Activated naive CD4-positive, alpha-beta T cell treated with anti-CD3 and anti-CD28 coated beads for 36 hours (primary cell): ENCODE measurements at places on chromosomes 6 and 20. TPM values are rescaled to one million over a fixed set of nuclear protein-coding genes. Genes with fewer than 3 reads are reported as not detected.

The ASIP gene
- not detected for total RNA-seq

The NRSN1 gene
- not detected for total RNA-seq

The GZF1 gene
- total RNA-seq, result 3.3 TPM

The BANF2 gene
- total RNA-seq, result not detected

The MUC21 gene
- total RNA-seq, result not detected

The CCN6 gene
- not detected for total RNA-seq

The TRAPPC3L gene
- total RNA-seq, result not detected

The XKR7 gene
- total RNA-seq, result 0.02 TPM

The CTCFL gene
- total RNA-seq, result not detected

The CHRNA4 gene
- total RNA-seq, result not detected

The ESF1 gene
- total RNA-seq, result 14.5 TPM

DNA sequence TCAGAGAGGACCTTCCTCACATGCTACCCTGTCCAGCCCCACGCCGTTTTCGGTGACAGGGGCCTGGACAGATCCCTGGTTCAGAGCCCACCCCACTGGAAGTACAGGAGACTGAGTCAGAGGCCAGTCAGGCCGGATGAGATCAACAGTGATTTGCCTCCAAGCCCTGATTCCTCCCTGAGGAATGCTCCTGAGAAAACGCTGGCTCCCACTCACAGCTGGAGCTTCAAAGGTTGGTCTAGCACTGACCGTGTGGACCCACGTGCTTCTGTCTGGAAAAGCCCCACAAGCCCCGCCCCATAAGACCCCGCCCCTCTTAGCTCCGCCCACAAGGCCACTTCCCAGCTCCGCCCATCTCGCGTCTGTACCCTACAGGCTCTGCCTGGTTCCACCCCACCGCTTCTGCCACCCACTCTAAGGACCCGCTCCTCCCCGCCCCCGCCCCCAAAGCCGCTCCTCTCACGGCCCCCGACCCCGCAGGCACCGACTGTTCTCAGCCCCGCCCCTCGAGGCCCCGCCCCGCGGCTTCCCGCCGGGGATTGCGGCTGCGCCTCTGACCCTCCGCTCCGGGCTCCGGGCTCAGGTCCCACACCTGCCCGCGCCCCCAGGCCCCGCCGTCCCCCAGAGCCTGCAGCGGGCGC lies 64.9 kb upstream of the BHLHE23 start:
- DNase-seq, result peak; percentile 31

DNA sequence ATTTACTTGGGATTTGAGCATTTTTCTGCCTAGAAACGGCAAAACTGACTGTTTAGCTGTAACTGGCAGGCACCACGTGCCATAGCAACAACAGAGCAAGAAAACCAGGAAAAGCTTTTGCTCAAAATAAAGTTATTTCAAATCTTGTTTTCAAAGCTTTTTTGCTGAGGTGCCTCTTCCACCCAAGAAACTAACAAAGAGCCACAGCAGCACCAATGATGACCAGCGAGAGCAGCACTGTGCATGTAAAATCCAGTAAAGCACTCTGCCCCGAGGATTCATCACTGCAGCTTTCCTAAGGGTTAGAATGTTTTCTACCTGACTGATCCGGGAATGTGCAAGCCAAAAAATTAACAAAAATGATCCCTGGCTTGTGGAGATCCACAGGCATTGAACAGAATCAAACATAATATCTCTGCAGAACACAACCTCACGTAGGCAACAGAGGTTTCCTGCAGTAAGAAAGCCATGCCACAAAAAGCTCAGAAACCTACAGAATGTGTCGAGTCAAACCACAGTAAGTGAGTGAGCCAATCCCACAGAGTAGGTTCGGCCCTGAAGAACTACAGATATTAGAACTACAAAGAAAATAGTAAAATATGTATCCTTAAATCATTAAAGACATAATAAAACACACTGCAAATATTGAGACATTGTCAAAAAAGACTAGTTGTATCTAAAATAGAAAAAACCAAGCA lies 7.4 kb upstream of the ULBP3 start:
- no peak for DNase-seq

- no peak for DNase-seq
These were observed 146.2 kb downstream of the MMS22L start for GRCh38 chr6:97136626-97137358.

DNA sequence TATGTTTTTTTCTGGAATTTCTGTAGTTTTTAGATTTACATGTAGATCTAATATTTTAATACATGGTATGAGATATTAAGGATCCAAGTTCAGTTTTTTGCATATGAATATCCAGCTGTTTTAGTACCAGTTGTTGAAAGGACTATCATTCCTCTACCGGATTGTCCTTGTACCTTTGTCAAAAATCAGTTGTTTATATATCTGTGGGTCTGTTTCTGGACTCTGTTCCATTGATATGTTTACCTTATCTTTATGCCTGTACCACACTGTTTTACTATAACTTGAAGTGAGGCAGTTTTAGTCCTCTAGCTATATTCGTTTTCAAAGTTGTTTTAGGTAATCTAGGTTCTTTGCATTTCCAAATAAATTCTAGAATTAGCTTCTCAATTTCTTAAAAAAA lies 47.7 kb downstream of the CBFA2T2 start:
- DNase-seq, result no peak

- DNase-seq, result no peak
These were observed 40.4 kb upstream of the EDN1 start for GRCh38 chr6:12249541-12250382.

DNA sequence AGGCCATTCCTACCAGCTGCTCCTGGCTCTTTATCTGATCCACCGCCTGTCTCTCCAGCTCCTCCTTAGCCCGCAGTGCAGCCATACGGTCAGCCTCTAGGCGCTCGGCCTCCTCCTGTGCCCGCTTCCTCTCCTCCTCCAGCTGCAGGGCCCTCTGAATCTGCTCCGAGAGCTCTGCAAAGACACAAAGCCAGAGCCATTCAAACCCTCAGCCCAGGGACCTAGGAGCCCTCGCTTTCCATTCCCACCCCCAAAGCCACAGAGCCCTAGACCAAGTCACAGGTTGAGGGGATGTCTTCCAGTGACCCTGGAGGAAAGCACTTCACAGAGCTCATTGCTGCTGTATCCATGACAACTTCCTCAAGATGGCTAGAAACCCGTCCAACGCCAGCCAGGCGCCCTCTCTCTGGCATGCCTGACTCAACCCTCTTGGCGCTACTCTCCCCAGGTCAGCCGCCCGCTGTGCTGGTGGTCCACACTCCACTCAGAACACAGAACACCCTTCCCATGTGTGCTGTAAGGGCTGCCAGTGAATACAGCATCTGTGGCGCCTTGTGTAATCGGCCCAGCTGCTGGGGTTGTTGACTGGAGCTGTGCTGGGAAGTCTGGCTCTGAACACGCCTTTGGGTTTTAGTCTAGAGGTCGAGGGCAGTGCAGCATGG lies 49.3 kb downstream of the EZR start:
- DNase-seq, result no peak

DNA sequence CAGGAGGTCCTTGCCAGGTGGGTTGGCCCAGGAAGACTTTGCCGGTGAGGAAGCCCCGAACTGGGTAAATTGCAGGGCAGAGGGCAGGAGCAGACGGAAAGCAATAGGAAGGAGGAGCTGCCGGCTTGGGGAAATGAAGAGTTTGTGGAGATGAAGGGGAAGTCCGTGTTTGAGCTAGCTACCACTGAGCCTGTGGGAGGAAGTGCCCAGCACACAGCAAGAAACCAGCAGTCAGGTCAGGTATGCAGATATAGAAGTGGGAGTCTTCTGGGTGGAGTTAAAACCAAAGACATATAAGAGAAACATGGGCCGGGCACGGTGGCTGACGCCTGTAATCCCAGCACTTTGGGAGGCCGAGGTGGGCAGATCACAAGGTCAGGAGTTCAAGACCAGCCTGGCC lies 34.7 kb downstream of the CD24 start:
- DNase-seq, result no peak

DNA sequence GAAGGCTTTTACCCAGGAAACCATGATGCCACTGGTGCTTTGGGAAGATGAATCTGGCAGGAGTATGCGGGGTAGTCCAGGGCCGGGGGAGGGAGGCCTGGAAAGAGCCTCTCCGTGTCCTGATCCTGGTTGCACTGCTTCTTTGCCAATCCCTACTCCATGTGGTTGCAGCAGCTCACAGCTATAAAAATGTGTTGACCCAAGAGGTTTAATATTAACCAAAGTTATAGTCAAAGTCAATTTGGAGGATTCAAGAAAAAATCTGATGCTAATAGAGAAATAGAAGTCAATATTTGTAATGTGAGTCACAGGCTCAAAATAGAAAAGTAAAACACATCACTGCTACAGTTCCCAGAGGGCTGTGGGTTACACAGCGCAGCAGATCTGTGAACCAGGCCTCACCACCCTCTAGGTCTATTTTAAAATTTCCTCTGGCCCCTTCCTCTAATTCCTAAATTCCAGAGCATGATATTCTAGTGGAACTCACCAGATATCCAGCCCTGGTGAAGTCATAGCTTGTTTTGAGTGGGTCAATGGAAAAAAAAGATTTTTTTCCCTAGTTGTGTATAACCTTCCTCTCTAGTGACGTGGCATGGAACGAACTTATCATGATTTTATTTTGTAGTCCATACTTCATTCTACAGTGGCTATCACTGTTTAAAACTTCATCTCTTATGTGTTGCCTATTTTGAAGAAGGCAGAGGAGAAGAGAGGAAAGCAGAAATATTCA lies 63.2 kb upstream of the BMP2 start:
- DNase-seq, result no peak

GRCh38 chr20:15239542-15240206 lies 902.3 kb upstream of the FLRT3 start:
- DNase-seq, result no peak

- no peak for DNase-seq
These were observed 186.9 kb upstream of the GMDS start for GRCh38 chr6:2432292-2432691.

- no peak for DNase-seq
These were observed 159.6 kb upstream of the MYLIP start for GRCh38 chr6:15969236-15969778.

DNA sequence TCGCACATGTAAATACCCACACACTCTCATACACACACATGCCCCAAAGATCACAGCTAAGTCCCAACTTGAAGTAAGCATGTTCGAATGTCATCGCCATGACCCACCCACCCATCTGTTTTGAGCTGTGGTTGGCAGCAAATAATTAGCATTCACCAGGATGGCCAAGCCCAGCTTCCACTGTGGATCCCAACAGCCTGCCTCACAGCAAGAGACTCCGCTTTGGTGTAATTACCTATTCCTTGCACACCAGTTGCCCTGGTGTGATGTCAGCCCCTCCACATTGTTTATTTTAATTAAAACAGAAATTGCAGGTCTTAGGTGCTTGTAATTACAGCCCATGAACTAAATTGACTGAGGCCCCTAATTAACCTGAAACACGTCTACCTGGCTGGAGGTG lies 81.1 kb downstream of the MAFB start:
- no peak for DNase-seq

DNA sequence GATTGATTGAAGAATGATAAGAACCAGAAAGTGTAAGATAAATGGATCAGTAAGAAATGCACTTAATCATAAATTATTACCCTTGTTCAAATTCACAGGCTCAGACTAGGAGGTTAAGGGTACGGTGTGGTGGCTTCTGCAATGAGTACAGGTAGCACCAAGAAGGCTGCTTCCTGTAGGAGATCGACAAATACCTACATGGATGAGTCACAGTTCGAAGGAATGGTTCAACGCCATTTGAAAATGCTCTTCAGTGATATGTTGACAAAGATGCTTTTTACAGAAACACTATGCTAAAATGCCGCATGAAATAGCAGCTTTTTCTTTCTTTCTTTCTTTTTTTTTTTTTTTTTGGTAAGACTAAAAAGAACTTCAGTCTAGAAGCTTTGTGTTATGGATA lies 116.2 kb downstream of the DTNBP1 start:
- DNase-seq, result no peak

- peak; percentile 53 for DNase-seq
These were observed 82.9 kb upstream of the FOXP4 start for GRCh38 chr6:41463062-41463930.

- no peak for DNase-seq
These were observed 23.0 kb upstream of the FKBP1A start for GRCh38 chr20:1415667-1416468.

DNA sequence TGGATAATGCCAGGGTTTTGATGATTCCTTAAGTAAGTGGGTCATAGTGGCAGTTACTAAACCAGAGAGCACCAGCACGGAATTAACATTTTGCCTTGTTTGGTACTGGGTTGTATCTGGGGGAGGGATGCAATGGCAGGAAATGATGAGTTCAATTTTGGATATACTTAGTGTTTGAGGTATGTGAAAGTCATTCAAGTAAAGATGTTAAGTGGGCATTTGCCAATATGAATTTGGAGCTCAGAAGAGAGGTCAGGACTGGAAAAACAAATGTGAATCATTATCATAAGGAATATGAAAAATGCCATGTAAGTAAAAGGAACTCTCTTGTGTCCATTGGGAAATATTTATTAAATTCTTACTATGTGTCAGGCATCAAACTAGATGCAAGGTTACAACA lies 6.2 kb downstream of the PXT1 start:
- no peak for DNase-seq

DNA sequence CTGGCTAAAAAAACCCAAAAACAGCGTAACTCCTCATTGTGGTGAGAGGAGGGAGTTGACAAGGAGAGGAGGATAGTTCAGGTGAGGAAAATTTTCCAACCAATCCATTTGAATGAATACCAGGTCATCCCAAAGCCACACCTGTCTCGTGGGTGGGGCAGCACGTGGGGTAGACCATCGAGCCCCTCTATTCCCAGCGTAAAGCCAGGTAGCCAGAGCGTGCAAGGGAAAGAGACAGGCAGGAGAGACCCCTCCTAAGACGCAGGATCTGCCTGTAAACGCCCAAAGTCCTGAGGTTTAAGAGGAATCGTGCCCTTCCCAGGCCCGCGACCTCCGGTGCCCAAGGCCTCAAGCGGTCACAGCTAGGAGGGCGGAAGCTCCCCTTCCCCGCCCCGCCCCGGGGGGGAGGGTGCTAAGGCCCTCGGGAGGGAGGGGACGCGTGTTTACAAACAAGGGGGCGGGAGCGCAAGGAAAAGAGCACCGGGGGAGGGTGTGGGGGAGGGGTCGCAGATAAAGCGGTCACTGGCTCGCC lies 712 bp downstream of the RXRB start:
- peak; percentile 77 for DNase-seq

DNA sequence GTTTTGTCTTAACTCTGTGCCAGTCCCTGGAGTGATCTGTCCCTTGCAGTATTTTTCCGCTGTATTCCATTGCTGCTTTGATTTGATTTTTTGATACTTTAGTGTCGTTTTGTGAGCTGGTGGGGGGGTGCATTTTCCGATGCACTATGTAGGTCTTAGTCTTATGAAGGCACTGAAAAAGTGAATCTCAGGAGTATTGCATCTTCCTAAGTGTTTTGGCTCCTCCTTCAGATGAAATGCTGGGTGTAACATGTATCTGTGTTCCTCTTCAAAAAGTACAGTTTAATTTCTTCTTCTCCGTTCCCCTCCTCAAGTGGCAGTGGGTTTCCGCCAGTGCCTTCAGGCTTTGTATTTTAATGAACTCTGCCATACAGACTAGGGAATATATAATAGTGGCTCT lies 580.7 kb upstream of the GJE1 start:
- DNase-seq, result no peak
